ENCODE measurements at places on chromosomes 1 and 21.
A peak's percentile ranks its signal among the peaks of the same experiment; 100 is the strongest.

DNA sequence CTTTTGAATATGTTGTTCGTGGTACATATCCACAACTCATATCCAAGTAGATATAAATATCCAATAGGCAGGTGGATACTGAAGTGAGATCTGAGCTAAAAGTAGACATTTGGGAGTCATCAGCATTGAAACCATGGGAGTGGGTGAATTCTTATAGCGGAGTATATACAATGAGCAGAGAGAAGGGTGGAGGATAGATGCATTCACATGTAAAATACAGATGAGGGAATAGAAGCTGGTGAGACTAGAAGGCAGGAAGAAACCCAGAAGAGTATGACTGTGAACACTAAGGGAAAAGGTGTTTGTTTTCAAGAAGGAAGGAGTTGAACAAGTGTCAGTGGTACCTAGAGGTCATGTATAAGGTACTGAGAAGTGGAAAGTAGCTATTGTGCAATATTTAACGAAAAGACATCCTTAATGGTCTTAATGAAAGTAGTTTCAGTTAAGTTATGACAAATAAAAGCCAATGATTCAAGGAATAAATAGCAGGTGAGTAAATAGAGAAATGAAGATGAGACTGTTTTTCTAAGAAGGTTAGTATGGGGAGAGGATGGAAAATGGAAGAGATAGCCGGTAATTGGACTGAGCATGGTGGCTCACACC lies 181.6 kb upstream of the CACYBP start:
- DNase-seq, result no peak

GRCh38 chr1:113654883-113655282 lies 104.4 kb downstream of the PHTF1 start:
- DNase-seq, result peak; percentile 18

- no peak for DNase-seq
Observed at GRCh38 chr1:6512908-6513280, 21.4 kb upstream of the PLEKHG5 start.

DNA sequence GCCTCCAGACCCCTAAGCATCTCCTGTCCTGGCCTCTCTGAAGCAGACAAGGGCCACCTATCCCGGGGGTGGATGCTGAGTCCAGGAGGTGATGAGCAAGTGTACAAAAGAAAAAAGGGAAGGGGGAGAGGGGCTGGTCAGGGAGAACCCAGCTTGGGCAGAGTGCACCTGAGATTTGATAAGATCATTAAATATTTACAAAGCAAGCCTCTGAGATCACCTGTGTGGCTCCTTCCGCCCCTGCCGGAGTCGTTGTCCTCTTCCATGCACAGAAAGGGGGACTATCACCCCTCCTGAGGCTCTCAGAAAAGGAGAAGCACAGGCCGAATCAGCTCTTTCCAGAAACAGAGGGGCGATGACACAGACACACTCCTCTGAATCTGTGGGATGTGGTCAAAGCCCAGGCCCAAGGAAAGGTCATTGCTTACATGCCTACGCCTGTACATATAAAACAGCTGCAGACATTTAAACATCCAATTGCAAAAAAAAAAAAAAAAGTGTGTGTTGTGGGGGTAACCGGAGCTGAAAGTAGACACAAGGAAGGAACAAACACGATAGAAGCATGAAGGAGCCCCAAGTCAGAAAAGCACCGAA lies 30.9 kb downstream of the PRSS38 start:
- no peak for DNase-seq

GRCh38 chr1:192133350-192133926 lies 24.8 kb upstream of the RGS18 start:
- no peak for DNase-seq

DNA sequence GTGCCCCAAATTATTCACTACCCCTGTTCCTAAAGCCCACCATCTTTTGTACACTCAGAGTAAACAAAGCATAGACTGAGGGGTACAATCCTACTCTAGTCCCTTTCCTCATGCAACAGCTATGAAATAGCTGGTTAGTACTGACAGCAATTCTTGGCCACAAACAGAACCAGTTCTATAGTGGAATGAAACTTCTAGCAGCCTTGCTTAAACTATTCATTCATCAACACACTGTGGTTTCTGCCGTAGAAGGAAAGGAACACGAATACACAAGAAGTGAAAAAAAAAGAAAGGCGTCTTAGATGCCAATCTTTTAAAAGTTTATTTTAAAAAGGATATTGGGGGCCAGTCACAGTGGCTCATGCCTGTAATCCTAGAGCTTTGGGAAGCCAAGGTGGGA lies 9.9 kb downstream of the PSMB2 start:
- no peak for DNase-seq

GRCh38 chr1:225635649-225636048 lies 17.3 kb downstream of the ENAH start:
- no peak for DNase-seq

GRCh38 chr1:245999697-246000637 lies 507.1 kb downstream of the SMYD3 start:
- no peak for DNase-seq

- DNase-seq, result peak; percentile 78
Observed at GRCh38 chr1:31376375-31377134, 3.7 kb upstream of the FABP3 start.

- no peak for DNase-seq
Observed at GRCh38 chr1:113266788-113267187, 123.5 kb upstream of the MAGI3 start.

GRCh38 chr1:102891868-102892625 lies 216.3 kb downstream of the COL11A1 start:
- DNase-seq, result no peak

All from urinary bladder (tissue), 4 donors.